ENCODE measurements at places on chromosomes 2 and 18.

DNA sequence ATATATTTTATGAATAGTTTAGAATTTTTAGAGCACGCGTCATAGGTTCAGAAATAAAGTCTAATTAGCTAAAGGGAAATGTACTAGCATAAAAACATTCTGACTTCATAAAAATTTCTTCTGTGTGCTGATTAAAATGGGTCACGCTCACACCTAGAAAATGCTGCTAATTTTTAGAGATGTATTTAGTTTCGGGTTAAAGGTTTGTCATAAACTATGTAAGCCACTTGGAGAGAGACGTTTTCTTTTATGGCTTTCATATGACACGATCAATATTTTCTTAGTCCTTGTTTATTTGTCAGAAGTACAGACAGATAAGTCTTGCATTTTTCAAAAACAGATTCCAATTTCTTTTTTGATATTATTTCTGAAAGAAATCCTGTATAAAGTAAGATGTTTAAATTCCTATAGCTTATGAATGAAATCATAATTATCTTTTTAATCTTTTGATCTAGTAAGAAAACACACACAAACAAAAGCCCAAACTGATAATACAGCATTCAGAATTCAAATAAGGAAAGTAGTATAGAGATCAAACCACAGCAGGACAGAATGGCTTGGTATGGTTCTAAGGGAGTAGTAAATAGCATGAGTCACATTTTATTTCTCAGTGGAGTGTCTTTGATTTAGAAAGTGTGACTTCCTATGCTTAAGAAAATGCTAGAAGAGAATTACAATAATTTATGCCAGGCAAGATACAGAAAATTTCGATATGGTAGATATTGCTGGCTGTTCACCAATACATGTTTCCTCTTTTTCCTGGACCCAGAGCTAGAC is 236.6 kb downstream of the GPD2 start:
- no peak for DNase-seq

DNA sequence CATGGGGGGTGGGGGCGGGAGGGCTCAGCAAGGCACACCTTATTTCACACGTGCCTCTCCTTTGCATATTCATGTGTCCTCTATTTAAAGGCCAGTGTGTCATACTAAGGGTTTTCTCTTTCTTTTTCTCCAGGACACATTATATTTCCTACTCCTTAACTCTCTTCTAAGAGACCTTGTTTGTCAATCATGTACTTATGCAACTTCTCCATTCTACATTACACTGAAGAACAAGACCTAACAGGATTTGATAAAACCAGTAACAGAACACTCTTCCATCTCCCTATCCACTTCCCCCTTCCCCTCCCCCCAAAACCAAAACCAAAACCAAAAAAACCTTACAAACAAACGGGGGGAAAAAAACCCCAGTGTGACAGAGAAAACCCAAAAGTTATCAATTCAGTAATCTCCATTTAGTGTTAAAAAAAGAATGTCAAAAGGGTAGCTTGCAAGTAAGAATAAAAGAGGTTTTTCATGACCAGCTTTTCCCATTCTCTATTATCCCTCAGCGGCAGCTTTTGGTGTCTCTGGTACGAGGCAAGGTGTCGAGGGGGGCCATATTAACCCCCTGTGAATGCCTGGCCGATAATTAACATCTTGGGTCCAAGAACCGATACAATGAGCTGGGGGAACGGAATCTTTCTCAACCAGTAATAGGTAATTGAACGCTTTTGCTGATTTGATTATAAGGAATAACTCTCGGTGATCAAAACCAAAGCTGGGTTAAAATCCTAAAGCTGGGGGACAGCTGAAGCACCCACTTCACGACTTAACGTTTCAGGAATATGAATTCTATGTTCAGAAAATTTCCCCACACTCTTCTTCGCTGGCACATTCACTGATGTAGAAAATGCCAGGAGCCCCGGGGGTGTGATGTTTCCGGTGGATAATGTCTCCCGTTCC is 191.0 kb upstream of the TCF4 start:
- DNase-seq = no peak

DNA sequence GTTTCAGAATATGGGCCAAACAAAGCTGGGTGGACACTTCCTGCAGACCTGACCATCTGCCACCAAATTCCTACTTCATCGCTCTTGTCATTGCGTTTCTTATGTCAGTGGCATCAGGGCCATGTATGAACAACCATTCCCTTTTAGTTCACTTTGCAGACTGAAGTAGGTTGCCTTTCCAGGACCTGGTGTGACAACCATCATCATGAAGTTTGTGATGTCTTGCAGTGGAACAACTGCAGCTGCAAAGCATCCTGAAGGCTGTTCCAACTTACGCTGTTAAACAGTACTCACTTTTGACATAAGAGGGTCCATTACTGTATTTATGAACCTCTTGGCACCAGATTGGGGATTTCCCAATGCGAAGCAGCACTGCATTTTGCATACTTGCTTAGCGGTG is 511.6 kb downstream of the ARHGAP15 start:
- DNase-seq = no peak

GRCh38 chr2:160493227-160494028 is at the start of gene RBMS1:
Gene RBMS1, minus strand, starts transcription at chr2:160493807. Its CDS starts 444 bp downstream, at chr2:160493363.
- DNase-seq = peak; percentile 20

DNA sequence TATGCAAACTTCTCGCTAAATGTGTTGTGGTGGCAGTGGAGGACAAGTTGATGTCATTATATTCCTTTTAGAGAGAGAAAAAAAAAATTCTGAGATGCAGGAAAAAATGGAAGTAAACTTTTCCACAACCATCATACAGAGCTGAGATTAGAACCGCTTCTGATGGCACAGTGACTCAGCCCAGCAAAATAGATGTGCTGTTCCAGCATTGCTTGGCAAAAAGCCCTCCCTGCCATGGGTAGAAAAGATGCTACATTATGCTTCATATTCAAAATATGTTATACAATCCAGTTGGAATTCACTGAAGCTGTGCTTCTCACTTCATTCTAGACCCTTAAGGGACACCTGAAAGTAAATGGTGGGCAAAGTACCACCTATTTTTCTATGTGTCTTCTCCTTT is 1047.6 kb upstream of the FANCL start:
- no peak for DNase-seq

- no peak for DNase-seq
These were observed 87.6 kb downstream of the CDC42EP3 start for GRCh38 chr2:37583867-37584266.

- peak; percentile 32 for DNase-seq
These were observed 748 bp upstream of the ZNF804A start for GRCh38 chr2:184597571-184597991.

DNA sequence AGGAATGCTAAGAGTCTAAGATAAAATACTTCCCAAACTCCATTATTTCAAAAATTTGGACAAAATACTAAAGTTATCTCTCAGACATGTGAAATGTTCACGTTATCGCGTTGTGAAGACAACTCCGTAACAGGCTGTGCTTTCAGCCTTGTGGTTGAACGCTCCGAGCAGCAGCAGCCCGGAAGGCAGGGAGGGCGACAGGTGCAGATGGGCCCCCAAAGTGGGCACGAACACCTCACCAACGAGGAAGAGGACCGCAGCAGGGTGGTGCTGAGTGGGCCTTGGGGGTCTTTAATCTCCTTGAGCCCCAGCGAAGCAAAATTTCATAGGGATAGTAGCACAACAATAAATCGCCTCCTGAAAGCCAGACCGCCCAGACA is 1.0 kb upstream of the FAM110C start:
- DNase-seq = no peak

GRCh38 chr2:157843081-157843480 is 33.0 kb downstream of the ACVR1 start:
- DNase-seq = no peak

DNA sequence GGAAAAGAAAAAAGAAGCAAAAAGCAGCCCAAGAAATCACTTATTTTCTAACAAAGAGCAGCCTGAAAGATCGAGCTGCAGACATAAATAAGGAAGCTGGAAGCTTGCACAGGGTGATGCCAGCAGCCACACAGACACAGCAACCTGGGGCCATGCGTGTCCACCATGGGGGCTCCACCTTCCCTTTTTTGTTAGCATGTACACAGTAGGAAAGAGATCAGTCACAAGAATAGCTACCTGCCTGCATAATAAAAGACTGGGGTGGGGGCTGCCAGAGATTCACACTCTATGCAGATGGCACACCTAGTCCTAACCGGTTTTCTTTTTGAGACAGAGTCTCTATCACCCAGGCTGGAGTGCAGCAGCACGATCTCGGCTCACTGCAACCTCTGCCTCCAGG is 2.9 kb upstream of the CNOT11 start:
- no peak for DNase-seq

GRCh38 chr2:8638327-8638726 is 43.5 kb upstream of the ID2 start:
- DNase-seq = no peak

- DNase-seq = no peak
These were observed 5.4 kb downstream of the PID1 start for GRCh38 chr2:229265727-229266126.

DNA sequence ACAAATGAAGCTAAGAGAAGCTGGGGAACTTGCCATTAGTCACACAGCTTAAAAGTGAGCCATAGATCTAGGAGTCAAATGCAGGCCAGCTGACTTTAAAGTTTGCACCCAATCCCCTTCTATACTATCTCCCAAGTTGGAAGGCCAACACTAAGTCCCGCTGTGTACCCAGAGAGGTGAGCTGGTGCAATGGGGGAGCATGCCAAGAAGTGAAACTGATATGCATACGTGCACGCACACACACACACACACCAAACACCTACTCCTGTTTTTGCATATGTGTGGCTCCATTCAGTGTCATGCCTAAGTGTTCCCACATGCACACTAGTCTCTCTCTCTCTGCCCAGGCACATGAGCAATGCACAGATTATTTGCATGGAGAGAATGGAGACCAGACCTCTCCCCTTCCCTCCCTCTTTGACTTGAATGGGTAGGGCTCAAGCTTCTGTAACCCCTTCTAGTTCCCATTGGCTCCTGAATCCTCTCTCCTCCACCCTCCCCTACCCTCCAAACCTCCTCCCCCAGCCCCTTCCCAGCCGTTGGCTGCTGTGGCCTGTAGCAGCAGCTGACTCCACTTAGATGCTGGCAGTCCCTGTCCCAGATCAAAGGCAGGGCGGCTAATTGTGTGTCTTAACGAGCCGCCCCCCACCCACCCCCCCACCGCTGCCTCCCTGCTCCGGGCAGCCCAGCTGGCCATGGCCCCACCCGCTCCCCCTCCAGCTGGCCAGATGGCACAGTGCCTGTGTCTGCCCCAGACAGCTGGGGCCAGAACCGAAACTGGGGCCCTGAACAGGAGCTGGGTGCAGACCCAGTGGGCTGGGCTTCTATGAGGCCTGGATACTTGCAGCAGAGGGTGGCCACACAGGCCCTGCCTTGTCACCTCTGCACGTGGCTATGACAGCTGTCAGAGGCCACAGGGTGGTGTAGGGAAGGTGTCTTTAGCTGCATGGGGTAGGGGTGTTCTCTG is 5.6 kb downstream of the WNT10A start:
- no peak for DNase-seq
